ENCODE measurements at places on chromosomes 4 and X.

- no peak for DNase-seq
Observed at GRCh38 chrX:112078606-112079005, 4.0 kb downstream of the TRPC5 start.

DNA sequence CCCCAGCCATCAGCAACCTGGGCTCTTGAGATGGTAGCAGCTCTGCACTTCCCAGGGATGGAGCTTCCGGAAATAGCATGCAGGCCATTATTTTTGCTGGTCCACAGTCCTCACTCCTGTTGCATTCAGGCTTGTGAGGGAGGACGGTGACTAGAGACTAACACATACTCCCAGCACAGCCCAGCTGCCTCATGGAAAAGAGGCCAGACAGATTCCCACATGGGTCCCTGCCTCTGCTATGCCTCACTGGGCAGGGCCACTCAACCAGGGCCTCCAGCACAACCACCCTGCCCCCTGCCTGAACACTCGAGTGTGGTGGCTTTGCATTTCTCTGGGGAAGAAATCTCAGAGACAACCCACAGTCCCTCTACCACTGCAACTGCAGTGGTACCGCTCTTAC lies 1195.1 kb downstream of the PCDH18 start:
- DNase-seq: no peak

DNA sequence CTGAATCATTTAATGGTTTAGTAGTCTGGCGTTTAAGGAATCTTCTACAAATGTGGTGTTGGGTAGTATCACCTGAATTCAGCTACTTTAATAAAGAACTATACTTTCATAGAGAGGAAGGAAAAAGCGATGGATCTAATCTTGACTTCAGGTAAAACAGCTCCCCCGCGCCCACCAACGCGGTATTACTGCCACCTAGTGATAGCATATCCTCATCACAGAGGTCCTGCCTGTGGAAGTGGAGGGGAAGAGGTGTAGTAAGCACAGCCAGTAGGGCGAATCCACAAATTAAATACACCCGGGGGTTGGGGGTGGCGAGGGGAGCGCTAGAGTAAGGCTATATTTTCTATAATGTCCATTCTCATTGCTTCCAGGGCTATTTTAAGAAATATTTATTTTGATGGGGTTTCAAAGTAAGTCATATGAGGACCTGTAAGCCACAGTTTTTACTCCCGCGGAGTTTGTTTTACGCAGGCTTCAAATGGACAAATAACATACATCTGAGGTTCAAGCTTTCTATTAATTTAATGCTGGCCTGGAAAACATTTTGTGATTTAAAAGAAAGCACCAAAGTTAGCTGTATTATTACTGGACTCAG lies 8.3 kb upstream of the DAPP1 start:
- DNase-seq: no peak

GRCh38 chrX:125327891-125328290 lies 8.2 kb downstream of the TEX13C start:
- DNase-seq: no peak

DNA sequence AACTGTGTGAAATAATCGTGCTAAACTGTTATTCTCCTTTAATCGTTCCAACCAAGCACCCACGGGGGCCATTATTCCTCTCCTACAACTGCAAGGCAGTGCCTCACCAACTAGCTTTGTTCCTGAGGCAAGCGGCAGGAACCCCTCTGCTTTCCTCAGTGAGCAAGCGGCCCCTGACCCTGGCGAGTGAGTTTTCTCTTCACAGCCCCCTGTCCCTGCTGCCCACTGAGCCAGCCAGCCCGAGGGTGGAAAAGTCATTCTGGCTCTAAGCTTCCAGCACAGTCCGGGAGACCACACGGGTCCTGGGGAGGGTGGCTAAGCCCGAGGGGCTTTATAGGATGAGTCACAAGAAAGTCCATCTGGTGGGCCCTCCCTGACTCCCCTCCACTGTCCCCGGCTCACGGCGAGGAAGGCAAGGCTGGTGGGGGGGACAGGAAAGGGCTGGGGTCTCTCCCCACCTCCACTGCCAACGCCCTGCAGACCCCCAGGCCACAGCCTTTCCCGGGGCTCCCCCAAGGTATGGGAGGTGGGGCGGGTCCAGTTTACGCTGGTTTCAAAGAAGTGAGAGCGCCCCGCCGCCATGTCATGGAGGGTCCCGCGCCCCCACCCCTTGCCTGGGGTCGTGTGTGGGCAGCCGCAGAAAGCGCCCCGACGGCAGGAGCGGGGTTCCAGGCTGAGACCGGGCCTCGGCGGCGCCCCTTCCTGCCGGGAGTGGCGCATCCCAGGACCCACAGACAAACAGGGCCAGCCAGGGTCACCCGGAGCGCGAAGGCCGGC lies 45.0 kb downstream of the CPLX1 start:
- no peak for DNase-seq

GRCh38 chr4:153950100-153950979 lies 161.5 kb upstream of the SFRP2 start:
- DNase-seq: no peak

DNA sequence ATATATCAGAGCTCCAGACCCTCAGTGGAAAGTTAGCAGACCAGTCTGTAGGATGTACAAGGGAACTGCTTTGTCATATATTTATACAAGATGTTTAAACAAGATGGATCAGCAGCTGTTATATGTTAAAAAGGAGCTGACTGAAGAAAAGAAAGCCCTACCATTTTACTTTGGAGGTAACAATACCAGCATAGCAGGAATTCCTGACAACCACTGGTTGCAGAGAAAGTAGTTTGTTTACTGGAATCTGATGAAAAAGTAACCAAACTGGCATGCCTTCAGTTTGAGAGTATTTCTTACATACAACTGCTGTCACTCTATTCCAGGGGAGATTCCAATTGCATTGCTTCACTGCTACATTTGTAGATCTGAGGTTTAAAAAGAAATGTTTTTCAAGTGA lies 49.5 kb upstream of the GABRQ start:
- no peak for DNase-seq

GRCh38 chr4:1022051-1022738 lies 10.8 kb downstream of the FGFRL1 start:
- DNase-seq: no peak

- no peak for DNase-seq
Observed at GRCh38 chr4:74942918-74943253, 10.0 kb downstream of the PARM1 start.

DNA sequence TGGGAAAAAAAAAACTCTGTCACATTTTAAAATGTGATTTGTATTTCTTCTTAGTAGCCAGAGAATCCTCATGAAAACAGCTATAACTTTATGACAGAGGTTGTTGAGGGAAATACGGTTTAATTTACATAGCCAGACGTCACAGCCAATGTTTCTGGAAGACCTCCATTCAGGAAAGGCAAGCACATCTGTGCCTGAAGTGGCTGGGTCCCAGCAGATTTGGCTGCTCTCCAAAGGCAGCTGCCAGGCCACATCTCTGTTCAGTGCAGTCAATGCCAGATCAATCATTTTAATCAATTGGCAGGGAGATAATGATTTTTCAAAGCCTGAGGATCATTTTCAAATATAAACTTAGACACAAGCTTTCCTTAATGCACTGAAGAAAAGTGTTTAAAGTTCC lies 86.5 kb upstream of the ZIC3 start:
- DNase-seq: no peak

- no peak for DNase-seq
Observed at GRCh38 chr4:181613200-181613599, 630.0 kb upstream of the TENM3 start.

DNA sequence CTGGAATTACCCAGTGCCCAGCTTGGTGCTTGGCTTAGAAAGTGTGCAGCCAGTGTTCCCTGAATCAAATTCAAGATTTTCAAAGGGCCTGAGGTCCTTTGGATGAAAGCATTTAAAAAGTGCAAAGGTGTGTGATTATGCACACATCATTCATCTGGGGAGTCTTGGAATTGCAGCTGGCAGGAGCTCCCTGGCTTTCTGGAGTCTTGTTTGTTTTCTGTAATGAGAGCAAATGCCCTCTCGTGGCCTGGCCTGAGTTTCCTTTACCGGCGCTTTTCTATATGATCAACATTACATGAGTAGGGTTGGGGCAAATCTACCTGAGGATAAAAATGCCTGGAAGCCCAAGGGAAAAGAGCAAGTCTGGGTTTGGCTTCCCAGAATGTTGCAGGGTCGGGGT lies 24.6 kb upstream of the SORCS2 start:
- no peak for DNase-seq

DNA sequence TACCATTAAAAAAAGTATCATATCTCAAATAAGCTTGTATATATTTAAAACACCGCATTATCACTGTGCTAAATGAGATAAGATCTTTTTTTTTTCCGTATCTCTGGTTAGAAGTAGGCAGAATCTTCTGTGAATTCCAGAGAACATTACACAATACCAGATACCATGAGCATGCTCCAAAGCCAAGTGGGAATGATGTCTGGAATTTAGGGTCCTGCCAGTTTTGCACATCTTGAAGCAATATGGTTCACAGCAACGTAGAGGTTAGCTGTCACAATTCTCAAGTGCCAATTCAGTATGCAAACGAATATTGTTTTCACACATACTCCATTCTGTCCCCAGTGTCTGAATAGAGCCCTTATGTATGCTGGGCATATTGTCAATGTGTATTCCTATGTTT lies 127.5 kb upstream of the NEIL3 start:
- no peak for DNase-seq

DNA sequence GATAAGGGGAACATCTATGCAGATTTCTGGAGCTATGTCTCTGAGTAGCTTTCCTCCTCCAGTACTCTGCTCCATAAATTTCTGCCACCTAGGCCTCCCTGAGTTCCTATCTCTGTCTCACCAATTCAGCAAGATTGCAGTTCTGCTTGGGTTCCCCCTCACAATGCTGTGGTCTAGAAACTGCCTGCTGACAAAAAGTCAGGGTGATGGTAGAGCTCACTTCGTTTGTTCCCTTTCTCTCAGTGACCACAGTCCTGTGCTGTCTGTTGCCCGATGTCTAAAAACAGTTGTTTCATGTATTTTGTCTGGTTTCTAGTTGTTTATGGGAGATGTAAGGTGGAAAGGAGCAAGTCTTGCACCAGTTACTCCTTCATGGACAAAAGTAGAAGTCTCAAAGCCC lies 41.1 kb downstream of the AMMECR1 start:
- DNase-seq: no peak

GRCh38 chrX:19682712-19683331 lies 167.5 kb upstream of the MAP3K15 start:
- no peak for DNase-seq

DNA sequence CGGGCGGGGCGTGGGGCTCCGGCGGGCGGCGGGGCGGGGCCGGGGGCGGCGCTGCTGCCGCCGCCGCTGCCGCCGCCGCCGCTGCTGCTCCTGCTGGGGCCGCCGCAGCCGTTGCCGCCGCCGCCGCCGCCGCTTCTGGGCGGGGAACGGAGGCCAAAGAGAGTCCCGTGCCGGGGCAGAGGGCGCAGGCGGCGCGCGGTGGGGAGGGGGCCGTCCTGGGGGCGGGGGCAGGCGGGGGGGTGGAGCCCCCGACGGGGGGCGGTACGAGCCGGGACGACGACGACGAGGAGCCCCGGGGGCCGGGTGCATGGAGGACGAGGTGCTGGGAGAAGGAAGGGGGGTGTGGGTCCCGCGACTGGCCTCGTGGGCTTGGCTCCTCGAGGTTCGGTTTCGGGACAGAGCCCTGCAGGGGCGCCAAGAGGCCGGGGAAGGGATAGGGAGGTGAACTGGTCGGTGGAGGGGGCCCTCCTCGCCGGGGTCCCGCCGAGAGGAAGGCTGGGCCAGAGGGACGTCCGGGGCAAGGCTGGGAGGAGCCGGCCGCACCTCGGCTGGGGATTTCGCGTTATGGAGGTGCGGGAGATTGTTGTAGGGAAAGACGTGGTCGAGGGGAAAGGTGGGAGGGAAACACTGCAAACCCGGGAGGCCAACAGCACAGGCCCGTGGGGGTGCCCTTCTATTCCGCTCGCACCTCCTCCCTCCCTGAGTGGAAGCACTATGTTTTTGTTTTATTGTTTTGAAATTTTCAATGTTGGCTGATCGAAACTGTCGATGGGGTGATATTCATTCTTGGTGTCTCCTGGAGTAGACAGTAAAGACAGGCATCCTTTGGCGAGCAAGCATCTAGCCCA lies 1.9 kb downstream of the BCORL1 start:
- DNase-seq: no peak

DNA sequence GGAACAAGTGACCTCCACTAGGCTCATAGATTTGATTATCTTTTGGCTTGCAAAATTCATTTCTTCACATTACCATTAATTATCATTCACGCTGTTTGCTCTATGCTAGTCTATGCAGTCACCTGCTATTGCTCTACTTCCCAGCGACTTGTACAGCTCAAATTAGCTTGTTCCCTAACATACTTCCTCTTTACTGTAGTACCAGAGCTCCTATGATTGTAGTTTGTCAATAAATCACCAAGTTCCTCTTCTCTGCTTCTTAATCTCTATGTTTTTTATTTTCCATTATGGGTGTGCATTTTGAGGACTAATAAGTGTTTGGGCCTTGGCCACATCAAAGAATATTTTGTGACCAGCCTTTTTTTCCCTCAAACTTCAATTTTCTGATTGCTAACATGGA lies 6.2 kb upstream of the GSPT2 start:
- DNase-seq: no peak

DNA sequence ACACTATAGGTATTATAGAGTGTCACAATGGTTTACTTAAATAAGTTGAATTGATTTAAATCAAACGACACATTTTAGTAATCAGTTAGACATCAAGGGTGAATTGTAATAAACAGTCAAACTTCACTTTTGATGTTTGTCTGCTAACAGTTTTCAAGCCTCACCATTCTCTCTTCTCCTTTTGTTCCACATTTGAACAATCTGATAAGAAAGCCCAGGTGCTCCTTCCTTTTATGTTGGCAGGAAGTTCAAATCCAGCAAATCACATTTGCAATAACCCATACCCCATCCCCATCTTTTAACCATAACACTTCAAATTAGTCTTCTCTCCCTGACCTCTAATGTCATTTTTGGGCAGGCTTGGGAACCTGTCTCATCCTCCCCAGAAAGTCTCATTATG lies 63.4 kb upstream of the GC start:
- no peak for DNase-seq

DNA sequence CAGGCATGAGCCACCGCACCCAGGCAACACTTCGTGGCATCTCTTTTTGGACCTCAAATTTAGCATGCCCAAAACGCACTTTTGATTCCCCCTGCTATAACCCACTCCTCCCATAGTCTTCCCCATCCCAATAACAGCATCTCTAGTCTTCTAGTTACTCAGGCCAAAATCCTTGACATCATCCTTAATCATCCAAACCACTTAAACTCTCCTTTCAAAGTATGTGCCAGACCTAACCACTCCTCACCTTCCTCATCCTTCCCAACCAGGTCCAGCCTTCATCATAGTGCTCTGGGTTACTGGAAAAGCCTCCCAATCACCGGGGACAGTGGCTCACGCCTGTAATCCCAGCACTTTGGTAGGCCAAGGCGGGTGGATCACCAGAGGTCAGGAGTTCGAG lies 41.9 kb downstream of the AFAP1 start:
- no peak for DNase-seq

Measured in 8988T (cell line).